GM04503 (cell line): ENCODE measurements at places on chromosomes 2 and 18.

DNA sequence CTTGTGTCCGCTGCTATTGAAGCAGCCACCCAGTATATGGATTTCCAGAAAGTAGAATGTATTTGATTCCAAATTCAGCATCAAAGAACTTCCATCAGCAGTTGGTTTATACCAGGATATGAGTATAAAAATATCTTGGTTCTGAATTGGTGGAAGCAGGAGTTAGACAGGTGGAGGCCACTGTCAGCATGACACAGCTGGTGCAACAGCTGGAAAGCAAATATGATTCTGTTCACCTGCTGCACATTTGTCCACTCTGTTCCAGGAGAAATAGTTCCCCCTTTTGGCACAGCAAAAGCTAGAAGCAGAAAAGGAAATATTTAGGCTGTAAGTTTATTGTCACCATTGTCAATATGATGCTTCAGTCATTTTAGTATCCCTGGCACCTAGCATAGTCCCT is 41.2 kb downstream of the KIAA2012 start:
- no peak for DNase-seq

- no peak for DNase-seq
Observed at GRCh38 chr2:37551783-37552182, 119.7 kb downstream of the CDC42EP3 start.

- no peak for DNase-seq
Observed at GRCh38 chr2:151777935-151778334, 43.7 kb upstream of the NEB start.

DNA sequence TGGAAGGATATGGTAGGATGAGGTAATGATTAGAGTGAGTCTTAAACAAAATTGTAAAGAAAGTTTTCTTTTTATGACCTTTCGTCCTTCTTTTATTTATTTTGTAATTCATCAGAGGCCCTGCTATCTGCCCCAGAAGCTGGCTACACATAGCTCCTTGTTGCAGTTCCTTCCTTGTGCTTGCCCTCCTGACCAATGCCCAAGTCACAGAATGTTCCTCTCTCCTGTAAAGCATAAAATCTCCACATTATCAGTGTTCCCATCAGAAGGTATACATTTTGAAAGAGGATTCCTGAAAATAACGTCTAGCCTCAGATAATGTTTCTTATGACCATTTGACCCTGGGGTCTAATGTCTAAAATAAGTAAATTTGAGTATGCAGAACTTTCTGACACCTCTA is 78.3 kb downstream of the RND3 start:
- no peak for DNase-seq

- peak; percentile 78 for DNase-seq
Observed at GRCh38 chr2:216713691-216714336, 18.5 kb upstream of the IGFBP5 start.

DNA sequence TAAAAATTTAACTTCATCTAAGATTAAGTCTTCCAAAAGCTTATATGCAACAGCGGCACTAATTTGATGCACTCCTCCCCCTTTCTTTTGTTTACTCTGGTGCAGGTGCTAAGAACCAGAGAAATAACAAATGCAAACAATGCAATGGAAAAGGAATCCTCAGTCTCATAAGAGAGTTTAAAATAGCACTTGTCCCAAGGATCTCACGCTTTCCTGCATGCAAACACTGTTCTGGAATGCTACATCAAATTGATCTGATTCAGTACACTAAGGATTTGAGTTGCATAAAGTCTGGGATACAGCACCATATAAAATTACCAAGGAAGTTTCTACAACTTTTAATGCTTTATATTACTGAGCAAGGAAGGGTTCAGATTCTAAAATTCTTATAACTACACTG is 50.5 kb downstream of the SEPTIN10 start:
- DNase-seq, result no peak

DNA sequence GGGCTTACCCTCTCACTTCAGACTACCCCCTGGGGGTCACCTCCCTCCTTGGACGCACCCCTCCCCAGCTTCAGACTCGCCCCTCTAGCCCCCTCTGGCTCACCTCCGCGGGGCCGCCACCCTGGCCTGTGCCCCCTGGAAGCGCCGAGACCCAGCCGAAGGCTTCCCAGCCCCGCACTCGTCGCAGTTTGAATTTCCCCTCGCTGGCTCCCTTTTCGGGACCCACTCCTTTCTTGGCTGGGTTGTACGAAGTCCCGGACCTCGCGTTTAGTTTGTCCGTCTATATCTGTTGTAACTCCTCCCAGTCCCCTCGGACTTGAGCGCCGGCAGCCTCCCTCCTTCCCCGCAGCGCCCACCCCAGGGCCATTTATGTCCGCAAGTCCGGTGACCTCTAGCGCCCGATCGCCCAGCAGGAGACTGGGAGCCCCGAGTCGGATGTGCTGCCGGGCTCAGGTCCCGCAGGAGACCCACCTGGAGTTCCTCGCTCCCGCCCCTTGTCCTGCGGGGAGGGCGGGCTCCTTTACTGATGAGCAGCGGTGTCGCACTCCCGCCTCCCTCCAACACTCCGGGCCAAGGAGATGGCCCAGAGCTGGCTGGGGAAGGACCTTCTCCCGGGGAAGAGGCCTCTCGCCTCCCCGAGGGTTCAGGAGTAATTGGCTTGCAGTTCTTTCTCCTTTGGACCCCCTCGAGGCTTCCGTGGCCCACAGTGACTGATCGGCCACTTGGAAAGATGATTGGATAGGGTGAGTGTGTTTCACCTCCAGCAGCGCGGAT is 692 bp upstream of the RAX start:
- DNase-seq, result no peak

DNA sequence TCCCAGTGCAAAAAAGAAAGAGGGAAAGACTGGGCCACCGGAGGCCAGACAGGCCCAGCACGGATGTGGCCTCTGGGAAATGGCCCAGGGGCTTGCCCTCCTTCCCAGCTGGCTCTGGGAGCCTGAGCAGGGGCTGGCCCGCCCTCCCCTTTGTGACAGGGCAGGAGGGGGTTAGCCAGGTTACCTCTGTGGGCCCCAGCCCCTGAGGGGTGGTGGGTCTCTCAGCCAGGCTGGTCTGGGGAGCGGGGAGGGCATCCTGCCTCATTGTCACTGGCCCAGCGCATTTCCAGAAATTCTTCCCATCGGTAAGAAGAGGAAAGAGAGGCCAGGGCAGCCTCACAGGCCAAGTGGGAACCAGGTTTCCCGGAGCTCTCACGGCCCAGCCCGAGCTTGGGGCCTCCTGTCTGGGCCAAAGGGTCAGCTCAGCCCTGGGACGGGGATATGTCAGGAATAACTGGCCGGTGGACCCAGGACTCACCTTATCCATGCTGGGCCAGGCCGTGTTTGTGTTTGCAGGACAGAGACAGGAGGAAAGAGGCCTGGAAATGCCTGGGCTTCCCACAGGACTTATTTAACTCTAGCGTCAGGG is 182.2 kb downstream of the ZFP36L2 start:
- DNase-seq, result no peak

DNA sequence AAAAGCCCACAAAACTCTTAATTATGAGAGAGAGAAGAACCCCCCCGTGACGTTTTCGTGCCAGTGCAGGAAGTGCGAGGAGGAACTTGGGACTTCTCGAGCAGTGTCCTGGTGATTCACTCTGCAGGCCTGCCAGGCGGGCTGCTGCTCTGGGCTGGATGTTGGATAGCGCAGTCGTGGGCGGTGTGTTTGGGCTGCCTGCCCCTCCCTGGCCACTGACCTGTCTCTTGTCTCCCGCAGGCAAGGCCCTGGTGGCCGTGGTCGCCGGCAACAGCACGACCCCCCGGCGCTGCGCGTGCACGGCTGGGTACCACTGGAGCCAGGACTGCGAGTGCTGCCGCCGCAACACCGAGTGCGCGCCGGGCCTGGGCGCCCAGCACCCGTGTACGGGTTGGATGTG is 29.0 kb downstream of the TNFRSF11A start:
- DNase-seq, result no peak

- peak; percentile 98 for DNase-seq
Observed at GRCh38 chr2:42835577-42836371, 43.4 kb upstream of the HAAO start.

DNA sequence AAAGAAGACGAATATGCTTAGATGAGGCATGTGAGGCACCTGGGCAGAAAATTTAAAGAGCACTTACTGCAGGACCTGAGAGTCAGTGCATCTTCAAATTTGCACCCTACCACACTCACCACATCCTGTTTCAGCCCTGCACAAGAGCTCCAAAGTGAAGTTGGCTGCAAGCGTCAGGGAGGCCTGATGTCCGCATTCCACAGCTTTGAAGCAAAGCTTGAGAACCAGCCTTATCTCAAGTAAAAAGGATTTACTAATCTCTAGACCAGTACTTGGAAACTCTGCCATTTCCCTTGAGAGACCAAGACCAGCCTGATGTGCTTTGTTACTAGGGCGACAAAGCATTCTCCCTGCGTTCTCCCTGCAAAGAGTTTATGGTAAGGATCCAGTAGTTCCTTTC is 3.4 kb upstream of the ASNSD1 start:
- no peak for DNase-seq

DNA sequence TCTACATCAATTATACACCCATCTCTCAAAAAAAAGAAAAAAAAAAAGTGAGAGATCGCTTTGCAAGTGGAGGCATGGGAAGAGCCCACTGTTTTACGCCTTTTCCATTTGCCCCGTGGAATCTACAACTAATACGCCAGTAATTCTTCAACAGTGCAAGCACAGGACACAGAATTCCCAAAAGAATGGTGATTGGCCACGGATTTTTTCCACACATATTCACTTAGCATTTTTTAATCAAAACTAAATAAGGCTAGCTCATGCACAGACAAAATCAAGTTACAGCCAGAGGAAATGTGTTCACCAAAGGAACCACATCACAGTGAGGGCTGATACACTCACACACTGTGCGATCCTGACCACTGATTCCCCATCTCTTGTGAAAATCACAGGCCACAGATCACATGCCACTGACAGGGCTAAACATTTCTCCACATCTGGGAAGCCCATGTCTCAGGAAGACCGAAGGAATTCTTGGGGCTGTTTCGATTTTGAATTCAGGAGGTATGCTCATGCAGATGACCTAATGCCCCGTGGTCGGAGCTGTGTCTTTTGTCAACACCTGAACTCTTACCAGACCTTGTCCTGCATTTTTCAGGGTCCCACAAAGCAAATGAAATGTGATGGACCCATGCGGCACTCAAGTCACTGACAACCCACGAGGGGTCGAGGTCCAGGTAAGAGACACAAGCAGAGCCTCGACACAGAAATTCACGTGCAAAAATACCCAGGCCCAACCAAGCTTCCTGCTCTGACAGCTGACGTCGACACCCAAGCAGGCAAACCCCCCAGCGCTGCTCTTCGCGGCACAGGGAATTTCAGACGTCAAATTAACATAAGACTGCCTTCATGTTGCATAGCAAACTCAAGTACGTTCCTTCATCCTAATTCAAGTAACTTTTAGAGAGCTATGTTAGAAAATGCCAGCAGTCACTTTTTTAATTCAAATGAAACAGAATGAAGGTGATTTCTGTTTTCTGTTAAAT is 69.6 kb downstream of the ZNF516 start:
- DNase-seq, result peak; percentile 45

GRCh38 chr2:26088038-26088643 is 54.3 kb downstream of the RAB10 start:
- no peak for DNase-seq

DNA sequence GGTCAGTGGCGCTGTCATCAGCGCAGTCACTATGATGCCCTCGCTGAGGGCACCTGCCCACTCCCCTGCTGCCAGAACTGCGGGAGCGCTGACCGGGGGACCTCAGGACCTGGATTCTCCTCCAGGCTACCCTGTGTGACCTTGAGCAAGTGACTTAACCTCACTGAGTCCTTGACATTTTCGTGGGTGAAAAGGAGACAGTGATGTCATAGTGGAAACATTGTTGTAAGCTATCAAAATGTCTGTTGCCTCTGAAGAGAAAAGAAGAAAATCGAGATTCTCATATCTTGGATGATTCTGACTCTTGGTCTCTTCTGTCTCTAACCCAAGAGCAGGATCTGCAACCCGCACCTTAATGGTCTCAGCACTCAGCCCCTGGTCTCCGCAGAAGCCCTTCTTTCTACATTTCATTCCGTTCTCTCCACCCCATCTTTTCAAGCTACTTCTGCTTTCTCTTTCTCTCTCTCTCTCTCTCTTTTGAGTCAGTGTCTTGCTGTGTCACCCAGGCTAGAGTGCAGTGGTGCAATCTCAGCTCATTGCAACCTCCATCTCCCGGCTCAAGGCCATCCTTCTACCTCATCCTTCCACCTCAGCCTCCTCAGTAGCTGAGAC is 978 bp upstream of the TUBA4A start:
- no peak for DNase-seq

GRCh38 chr2:8134473-8134932 is 547.4 kb upstream of the ID2 start:
- DNase-seq, result no peak

DNA sequence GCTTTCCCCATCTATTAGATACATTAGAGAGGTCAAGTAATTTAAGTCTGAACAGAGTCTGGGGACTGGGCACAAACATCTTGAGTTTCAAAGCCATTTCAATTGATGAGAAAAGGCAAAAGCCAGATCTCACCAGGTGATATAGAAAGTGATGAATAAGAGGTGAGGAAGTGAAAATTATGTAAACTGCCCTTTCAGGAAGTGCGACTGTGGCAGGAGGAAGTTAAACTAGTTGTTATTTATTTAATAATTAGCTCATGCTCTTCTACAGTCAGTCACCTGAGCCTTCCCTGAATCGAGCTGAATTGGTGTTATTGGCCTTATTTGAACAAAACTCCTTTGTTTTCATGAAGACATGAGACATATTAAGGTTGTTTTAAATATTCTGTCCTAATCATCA is 115.1 kb downstream of the CDH20 start:
- DNase-seq, result no peak

- no peak for DNase-seq
Observed at GRCh38 chr2:169964740-169965139, 137.5 kb downstream of the UBR3 start.

DNA sequence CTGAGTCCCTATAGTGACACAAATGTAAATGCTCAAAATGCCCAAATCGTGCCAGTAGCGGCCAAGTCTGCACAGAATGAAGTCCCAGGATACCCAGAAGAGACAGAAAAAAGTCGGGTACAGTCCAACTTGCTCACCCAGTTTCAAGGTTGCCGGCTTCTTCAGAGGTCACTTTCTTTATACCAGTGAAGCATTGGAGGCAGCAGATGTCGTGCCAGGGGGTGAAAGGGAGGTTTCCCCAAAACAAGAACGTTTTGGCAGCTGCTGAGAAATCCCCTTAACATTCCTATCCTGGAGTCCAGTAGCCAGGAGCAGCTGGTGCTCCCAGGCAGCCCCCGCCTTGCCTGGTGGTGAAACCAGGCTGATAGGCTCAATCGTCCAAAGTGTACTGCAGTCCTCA is 58.1 kb upstream of the MCFD2 start:
- no peak for DNase-seq

DNA sequence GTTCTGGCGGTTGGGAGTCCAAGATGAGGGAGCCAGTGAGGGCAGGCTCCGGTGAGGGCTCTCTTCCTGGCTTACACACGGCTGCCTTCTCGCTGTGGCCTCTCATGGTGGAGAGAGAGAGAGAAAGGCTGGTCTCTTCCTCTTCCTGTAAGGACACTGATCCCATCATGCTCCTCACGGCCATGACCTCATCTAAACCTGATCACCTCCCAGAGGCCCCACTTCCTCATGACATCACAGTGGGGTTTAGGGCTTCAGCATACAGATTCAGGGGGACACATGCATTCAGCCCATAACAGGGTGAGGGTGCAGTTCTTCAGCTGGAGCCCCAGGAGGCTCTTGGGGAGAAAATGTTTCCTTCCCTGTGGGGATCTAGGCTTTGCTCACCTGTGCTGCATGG is 29.2 kb downstream of the AGAP1 start:
- no peak for DNase-seq

GRCh38 chr2:99888617-99889016 is 253.8 kb downstream of the AFF3 start:
- no peak for DNase-seq

GRCh38 chr2:226873051-226873620 is 37.3 kb downstream of the RHBDD1 start:
- no peak for DNase-seq
